ENCODE measurements at places on chromosomes 3 and 15.

DNA sequence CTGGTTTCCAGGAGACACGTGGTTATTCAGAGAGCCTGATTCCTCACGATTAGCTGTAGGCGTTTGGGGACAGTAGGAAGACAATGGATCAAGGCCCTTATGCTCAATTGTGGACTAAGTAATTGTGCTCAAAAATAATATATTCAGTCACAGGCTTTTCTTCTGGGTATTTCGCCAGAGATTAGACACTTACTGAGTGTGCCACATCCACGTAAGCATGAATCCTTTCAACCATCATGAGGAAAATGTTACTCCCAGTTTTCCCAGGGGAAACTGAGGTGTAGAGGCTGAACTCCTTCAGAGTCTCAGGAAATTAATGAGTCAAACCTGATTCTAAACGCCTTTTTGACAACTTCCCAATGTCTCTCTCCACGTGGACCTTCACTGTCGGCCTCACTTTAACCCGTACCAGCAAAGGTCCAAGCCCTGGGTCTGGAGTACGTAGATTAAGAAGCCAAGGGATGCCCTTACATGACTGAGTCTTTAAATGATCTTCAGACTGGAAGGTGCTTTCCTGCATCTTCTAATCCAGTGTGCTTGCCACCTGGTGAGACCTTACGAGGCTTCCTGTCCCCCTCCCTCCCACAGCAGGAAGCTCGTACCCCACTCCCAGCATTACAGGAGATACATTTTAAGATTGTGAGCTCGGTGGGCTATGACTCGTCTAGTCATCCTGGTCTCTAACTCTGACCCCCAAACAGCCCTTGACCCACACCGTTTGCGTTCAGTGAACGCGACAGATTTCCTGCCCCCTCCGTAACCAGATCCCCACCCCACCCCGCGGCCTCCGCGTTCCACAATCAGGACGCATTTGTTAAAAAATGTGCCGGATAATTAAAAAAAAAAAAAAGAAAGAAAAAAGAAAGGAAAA lies 1.7 kb downstream of the PKM start:
- peak; percentile 35 for DNase-seq

DNA sequence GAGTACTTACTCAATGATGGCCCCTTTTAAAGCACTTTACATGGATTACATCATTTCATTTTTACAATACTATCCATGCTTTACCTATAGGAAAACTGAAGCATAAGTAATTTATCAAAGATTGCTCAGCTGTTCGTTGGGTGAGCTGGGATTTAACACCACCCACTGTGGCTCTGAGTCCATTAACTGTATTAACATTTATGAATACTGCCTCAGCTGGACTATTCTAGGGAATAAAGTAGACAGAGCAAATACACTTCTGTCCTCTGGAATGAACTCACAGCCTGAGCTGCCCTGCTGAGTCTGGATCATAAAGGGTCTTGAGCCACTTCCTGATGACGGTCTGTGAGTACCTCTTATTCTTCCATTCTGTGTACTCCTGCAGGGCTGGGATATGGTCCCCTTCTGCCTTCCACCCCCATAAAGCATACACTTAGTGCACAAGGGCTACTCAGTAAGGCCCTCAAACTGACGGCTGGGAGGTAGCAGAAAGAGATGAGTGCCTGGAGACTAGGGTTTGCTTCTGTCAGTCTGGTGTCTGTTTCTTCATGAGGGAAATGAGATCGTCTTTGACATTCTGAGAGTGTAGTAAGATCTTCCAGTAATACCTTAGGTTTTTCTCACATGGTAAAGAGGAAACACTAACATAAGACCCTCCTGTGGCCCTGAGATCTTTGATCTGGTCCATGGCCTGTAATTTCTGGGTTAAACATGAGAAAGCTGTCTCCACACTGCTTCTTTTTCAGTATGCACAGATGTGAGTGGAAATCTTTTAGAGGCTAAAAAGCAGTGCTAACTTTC lies 12.6 kb upstream of the ST6GAL1 start:
- DNase-seq = no peak

GRCh38 chr15:101139986-101140696 lies 111.7 kb downstream of the CHSY1 start:
- DNase-seq = no peak

DNA sequence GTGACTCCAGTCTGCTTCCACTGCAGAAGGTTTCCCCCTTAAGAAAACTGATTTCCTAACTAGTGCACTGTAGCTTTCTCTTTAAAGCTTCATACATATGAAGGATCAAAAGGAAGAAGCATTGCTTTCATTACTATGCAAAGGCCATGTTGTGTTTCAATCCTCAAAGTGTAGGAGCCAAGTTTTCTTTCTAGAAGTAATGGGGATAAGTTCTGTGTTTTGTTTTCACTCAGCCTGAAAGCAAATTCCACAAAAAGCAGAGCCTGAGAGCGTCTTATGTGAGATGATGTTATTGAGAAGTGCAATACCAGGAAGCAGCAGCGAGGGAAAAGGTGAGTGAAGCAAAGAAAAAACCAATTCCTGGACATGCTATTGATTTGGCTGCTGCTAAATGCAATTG lies 99.7 kb downstream of the GMNC start:
- DNase-seq = no peak

- DNase-seq = no peak
Measured at GRCh38 chr3:146326875-146327543, 76.1 kb upstream of the PLSCR4 start.

DNA sequence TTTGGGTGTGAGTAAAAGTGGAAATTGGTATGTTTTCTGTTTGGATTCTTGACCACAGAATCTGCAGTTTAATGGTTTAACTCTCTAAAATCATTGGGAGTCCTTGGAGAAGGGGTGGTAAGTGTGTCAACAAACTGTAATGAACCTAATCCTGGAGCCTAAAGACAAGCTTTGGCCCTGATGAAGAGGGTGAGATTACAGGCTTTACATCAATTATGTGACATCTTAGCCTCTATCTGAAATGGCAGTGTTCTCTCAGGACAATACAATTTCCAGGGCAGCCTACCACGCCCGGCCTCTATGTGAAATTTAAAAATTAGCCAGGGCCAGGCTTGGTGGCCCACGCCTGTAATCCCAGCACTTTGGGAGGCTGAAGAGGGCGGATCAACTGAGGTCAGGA lies 4.3 kb upstream of the PKM start:
- no peak for DNase-seq

GRCh38 chr3:177904621-177905020 lies 631.6 kb upstream of the KCNMB2 start:
- DNase-seq = no peak

GRCh38 chr15:75237316-75237982 lies 20.7 kb upstream of the GOLGA6C start:
- no peak for DNase-seq

- DNase-seq = no peak
Measured at GRCh38 chr3:62496503-62496902, 123.2 kb upstream of the FEZF2 start.

- no peak for DNase-seq
Measured at GRCh38 chr15:68371851-68372250, 60.1 kb downstream of the ITGA11 start.

- no peak for DNase-seq
Measured at GRCh38 chr3:105430455-105430854, 63.7 kb downstream of the ALCAM start.

GRCh38 chr3:42216931-42217333 lies 49.1 kb downstream of the CCK start:
- DNase-seq = peak; percentile 50

- no peak for DNase-seq
Measured at GRCh38 chr3:161556941-161557340, 60.3 kb downstream of the OTOL1 start.

GRCh38 chr15:77870195-77871065 lies 207.1 kb downstream of the TBC1D2B start:
- DNase-seq = no peak

GRCh38 chr3:21952856-21953255 lies 201.8 kb upstream of the ZNF385D start:
- no peak for DNase-seq

DNA sequence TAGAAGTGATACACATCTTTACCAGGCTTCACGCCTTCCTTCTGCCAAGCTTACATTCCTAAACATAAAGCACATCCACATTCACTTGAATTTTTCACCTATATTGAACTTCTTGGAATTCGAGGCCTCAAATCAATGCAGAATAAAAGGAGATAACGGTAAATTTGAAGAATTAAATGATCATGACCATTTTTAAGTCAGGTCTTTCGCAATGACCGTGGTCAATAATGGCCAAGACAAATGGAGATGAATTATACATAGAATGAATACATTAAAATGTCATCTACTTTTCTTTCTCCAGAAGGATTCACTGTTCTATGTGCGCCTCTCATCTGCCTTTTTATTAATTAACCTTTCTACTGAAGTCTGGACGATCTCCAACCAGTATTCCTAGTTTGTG lies 5.3 kb upstream of the GOLGA8A start:
- DNase-seq = no peak

Measured in CD4-positive, CD25-positive, alpha-beta regulatory T cell (primary cell).